Fibroblast of skin of back (primary cell): ENCODE measurements at places on chromosomes 6 and 20.

DNA sequence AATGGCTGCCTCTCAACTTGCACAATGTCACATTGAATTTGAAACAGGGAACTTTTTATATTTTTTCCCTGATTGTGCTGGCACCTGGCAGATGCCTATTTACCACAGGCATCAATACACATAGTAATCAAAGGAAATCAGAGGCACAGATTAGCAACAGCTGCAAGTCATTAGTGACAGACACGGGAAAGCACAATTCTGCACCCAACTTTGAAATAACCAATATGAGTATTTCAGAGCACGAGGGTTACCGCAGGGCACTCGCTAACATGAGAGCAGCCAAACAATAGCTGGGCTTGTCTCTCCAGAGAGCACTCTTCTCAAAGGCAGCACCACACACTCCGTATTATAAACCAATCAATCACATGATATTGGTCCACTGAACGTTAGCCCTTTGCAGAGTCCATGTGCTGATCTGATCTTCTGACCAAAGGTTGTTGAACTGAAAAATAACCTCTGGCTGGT, 149.5 kb downstream of the RNF144B start:
- DNase-seq: no peak

DNA sequence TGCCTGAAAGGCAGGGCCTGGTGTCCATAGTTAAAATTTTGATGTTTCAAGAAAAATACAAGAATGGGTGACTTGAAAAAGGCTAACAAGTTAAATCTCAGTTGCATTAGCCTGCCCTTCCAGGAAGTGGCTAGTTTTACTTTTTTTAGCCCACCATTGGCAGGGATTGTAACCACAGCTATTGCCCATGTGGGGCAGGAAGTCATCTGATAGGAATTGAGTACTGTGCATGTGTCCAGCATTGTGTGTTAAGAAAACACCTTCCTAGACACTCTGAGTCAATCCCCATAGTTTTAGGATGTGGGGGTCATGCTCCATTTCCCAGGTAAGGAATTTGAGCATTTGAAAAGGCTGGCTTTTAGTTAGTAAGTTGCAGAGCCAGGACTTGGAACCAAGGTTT, 26.9 kb downstream of the LYRM2 start:
- peak; percentile 68 for DNase-seq

GRCh38 chr20:44053046-44053445, 133.9 kb downstream of the JPH2 start:
- no peak for DNase-seq

GRCh38 chr6:112431803-112432202, 84.7 kb downstream of the RFPL4B start:
- no peak for DNase-seq

GRCh38 chr6:12110523-12111362, 98.6 kb downstream of the HIVEP1 start:
- no peak for DNase-seq
